MG63 (cell line): ENCODE measurements at places on chromosomes 4 and X. TPM values are rescaled to one million over a fixed set of nuclear protein-coding genes. Genes with fewer than 3 reads are reported as not detected.

DNA sequence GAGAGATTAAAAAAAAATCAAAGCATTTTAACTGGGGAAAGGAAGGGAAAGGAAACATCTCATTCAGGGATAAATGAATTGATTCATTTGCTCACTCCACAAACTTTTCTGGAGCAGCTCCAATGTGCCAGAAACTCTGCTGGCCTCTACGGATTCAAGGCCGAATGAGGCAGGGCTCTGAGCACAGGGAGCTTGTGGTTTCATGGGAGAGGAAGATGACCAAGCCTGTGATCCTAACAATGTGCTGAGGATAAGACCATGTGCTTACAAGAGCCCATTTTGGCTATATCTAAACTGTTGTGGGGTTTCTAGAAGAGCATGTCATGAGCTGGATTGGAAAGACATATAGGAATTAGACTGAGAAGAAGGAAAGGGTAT is 137.5 kb downstream of the ZNF674 start:
- no peak for DNase-seq

- peak; percentile 81 for DNase-seq
Observed at GRCh38 chr4:183398298-183399125, 45.9 kb upstream of the CDKN2AIP start.

- DNase-seq, result no peak
Observed at GRCh38 chr4:98661371-98662054, 3.1 kb upstream of the TSPAN5 start.

GRCh38 chr4:101065346-101065745 is 282.0 kb downstream of the PPP3CA start:
- DNase-seq, result no peak

- DNase-seq, result no peak
Observed at GRCh38 chrX:85140964-85141363, 102.6 kb downstream of the SATL1 start.

DNA sequence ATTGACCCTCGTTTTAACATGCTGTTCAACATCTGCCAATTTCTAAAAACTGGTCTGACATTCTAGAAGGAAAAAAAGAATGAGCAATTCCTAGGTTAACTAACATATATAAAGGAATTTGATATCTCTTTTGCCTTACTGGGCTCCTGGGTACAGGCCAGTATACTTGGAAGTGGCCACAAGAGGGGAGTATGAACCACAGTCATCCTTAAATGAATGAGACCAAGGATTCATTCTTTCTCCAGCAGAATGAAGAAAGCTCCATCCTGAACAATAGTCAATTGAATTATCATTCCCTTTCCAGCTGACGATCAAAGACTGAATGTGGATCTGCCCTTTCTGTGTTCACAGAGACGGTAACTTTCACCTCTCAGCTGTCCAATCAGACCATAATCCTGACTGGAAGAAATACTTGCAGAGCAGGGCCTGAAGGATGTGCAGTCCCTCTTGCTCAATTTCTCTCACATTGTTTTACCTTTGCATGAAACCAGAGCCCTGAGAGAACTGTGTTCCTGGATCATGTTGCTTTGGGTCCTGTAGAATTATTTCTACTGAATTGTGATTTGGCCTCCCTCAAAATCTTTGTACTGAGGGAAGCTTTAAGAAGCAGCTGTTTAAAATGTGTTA is 14.8 kb upstream of the SPARCL1 start:
- peak; percentile 22 for DNase-seq

- no peak for DNase-seq
Observed at GRCh38 chrX:107721318-107721717, 54.3 kb downstream of the TSC22D3 start.

GRCh38 chr4:3720466-3720865 is 45.7 kb upstream of the ADRA2C start:
- DNase-seq, result no peak

DNA sequence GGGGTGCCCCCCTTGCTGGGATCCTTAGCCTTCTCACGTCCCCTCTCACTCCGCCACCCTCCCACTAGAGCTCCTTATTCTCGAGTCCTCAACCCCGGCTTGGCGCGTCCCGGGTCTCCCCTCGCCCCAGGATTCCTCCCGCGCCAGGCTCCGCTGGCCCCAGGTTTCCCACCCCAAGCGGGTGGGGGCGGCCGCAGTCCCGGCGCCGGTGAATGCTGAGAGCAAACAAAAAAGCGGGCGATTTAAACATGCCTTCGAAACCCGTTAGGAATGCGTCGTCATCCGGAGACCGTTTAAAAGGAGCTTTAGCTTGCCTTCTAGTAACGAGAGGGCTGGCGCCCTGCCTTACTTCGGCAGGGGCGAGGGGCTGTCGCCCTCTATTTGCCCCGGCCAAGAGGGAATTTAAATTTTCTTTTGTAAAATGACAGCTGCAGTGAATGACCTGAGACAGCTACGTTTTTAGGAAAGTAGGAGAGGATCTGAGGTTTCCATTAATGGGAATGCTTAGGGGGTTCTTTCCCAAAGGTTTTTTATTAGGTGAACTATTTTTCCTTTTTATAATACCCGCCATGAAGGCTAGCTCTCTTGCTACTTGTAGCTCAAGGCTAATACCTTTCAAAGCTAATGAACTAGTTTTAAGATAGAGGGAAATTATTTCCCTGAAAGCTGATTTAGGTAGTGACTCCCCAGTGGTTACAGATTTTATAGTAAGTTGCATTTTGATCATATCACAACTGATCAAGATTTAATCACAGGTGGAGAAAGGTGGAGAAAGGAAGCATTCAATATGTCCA is 3.1 kb downstream of the JADE1 start:
- peak; percentile 71 for DNase-seq

Gene CCDC160
- not detected in 2 replicates for total RNA-seq

Gene ARMCX4
- total RNA-seq, result not detected in 2 replicates

Gene ZNF827
- total RNA-seq, result 0.86 and 2.1 TPM in 2 replicates

Gene SPANXB1
- total RNA-seq, result not detected in 2 replicates

Gene AKAP14
- total RNA-seq, result not detected in 2 replicates
